B cell (primary cell): ENCODE measurements at places on chromosomes 11 and 22. TPM values are rescaled to one million over a fixed set of nuclear protein-coding genes. Genes with fewer than 3 reads are reported as not detected.

SLC22A25 gene
- total RNA-seq = not detected in 2 replicates

DDTL gene
- 4.1 and 5.0 TPM in 2 replicates for total RNA-seq

PTPN5 gene
- total RNA-seq = not detected in 2 replicates

NAV2 gene
- 19.8 and 22.2 TPM in 2 replicates for total RNA-seq

DENND6B gene
- 10.3 and 10.6 TPM in 2 replicates for total RNA-seq
